ENCODE measurements at places on chromosomes 7 and 10. TPM values are rescaled to one million over a fixed set of nuclear protein-coding genes. Genes with fewer than 3 reads are reported as not detected.
A peak's percentile ranks its signal among the peaks of the same experiment; 100 is the strongest.

DNA sequence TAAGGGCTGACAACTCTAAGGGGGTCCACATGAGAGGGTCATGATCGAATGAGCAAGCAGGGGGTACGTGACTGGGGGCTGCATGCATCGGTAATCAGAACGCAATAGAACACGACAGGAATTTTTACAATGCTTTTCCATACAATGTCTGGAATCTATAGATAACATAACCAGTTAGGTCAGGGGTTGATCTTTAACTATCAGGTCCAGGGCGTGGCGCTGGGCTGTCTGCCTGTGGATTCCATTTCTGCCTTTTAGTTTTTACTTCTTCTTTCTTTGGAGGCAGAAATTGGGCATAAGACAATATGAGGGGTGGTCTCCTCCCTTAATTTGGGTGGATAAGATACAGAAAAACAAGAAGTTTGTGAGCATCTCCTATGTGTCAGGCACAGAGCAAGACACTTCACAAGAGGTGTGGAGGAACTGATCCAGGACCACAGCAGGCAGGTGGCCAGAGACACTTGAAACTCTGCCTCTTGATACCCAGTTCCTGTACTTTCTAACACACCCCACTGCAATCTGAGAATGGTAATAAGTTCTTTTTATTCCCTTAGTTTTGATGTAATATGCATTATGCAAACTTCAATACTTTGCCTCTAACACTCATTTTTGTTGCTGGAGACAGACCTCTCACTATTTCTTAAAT is 18.0 kb upstream of the MRLN start:
- H3K36me3 ChIP-seq = no peaks in the 10 kb centered on the region
- no peak for DNase-seq
- no peak overlapping the region for H3K4me3 ChIP-seq
- no peak overlapping the region for H3K27ac ChIP-seq
- H3K27me3 ChIP-seq = no peaks in the 10 kb centered on the region
- no peaks in the 10 kb centered on the region for H3K4me1 ChIP-seq

GRCh38 chr10:76962851-76963250 is 674.8 kb downstream of the KCNMA1 start:
- no peak overlapping the region for H3K4me3 ChIP-seq
- no peak overlapping the region for H3K27ac ChIP-seq
- H3K4me1 ChIP-seq = no peaks in the 10 kb centered on the region
- no peaks in the 10 kb centered on the region for H3K36me3 ChIP-seq
- no peak for DNase-seq

DNA sequence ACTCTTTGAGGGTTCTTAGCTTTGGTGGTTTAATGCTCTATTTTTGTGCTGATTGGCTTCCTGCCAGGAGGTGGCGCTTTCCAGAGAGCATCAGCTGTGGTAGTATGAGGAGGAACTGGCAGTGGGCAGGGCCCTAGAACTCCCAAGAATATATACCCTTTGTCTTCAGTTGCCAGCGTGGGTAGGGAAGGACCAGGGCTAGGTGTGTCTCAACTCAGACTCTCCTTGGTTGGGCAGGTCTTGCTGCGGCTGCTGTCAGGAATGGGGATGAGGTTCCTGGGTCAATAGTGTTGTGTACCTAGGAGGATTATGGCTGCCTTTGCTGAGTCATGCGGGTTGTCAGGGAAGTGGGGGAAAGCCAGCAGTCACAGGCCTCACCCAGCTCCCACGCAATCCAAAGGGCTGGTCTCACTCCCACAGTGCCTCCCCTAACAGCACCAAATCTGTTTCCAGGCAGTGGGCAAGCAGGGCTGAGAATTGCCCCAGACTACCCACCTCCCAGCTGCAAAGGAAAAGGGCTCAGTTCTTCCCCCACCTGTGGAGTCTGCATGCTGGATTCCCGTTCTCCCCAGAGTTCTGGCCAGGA is 191.5 kb downstream of the PHTF2 start:
- DNase-seq = no peak
- no peaks in the 10 kb centered on the region for H3K4me1 ChIP-seq
- no peak overlapping the region for H3K27ac ChIP-seq
- H3K4me3 ChIP-seq = no peak overlapping the region

DNA sequence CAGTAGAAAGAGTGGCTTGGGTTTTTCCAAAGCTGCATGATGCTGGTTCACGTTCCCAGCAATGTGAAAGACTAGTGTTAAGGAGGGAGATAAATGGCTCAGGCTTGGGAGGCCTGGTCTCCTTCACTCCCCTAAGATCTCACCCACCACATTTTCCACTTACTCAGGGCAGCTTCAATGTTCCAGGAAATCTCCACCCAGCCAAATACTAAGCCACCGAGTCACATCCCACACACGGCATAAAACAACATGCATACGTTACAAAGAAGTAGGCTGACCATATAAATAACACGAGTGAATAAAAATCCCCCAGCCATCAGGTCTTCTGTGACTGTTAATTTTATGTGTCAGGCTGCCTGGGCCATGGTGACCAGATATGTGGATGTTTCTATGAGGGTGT is 303.5 kb downstream of the SFMBT2 start:
- no peaks in the 10 kb centered on the region for H3K27me3 ChIP-seq
- no peaks in the 10 kb centered on the region for H3K4me1 ChIP-seq
- no peaks in the 10 kb centered on the region for H3K36me3 ChIP-seq
- no peak overlapping the region for H3K4me3 ChIP-seq

DNA sequence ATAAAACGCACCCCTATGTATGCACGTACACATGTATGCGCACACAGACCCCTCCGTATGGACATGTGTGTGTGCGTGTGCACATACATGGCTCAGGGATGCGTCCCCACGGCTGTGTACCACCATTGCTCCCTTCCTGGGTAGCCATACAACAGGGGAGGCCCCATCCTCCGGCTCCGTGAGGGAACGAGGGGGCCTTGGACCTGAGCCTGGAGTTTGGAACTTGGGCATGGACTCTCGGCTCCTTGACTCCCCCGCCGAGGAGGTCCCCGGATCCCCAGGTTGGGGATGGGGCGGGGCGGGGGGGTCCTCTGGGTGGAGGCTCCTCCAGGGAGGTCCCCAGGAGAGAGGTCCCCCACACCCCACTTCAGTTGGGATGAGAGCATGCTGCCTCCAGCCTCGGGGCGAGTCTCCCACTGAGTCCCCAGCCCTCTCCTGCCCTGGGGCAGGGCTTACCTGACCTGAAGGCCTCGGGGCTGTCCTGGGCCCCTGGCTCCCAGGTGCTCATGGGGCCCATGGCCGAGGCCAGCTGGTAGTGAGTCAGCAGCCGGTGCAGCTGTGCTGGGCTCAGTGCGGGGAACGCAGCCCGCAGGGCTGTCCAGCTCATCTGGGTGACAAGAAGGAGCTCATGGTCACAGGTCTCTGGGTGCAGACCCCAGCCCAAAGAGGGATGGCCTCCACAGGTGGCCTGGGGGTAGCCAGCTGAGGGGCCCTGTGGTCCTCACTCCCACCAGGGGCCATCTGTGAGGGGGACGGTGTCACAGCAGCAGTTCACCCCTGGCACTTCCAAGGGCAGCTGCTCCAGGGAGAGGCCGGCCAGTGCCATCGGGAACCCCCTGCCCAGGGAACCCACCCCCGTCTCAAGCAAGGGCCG is 29.9 kb downstream of the AP5Z1 start:
- H3K4me3 ChIP-seq = no peak overlapping the region
- peaks cover 5% of the 10 kb centered on the region for H3K27me3 ChIP-seq
- DNase-seq = peak; percentile 36
- H3K27ac ChIP-seq = no peak overlapping the region

DNA sequence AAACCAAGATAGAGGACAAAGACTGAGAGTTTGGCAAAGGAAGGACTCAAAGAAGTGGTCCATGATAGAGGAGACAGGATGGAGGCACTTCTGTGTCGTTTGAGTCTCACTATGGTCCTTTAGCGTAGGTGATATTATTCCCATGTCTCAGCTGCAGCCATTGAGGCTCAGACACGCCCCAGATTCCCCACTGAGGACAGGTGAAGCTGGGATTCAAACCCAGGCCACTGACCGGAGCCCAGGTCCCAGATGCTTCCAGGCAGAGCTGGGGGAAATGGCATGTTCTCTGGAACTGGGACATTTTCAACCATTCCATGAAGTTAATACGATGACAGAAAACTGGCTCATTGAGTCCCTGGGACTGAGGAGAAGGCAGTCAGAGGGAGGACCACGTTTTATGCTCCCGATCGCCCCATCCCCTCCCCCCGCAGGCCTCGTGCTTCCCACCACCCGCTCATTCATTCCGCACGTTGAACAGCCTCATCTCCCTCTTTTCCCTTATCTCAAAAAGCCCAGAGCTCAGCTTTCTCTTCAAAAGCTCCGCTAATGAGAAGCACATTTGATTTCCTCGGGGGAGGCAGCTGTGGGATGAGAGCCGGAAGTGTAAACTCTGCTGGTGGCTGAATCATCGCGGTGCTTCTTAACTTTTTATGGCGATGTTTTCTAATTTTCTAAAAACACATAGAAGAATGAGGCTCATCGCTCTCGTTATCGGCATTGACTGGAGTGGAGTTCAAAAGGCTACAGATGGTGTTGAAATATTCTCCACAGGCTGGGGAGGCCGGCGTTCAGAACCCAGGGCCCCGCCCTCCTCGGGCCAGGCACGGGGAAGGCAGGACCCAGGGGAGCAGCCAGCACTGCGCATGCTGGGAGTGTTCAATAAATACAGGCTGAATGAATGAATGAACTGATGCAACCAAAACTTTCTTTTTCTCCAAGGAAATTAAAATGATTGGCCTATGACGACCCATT is 64.0 kb downstream of the OAT start:
- DNase-seq = peak; percentile 70
- H3K36me3 ChIP-seq = no peaks in the 10 kb centered on the region
- H3K4me3 ChIP-seq = peak overlapping the region; percentile 33
- peaks cover 10% of the 10 kb centered on the region for H3K4me1 ChIP-seq

GRCh38 chr7:118575393-118575948 is 351.0 kb downstream of the ANKRD7 start:
- no peaks in the 10 kb centered on the region for H3K36me3 ChIP-seq
- H3K4me3 ChIP-seq = no peak overlapping the region
- H3K4me1 ChIP-seq = no peaks in the 10 kb centered on the region
- no peak overlapping the region for H3K27ac ChIP-seq
- no peak for DNase-seq
- no peaks in the 10 kb centered on the region for H3K27me3 ChIP-seq

DNA sequence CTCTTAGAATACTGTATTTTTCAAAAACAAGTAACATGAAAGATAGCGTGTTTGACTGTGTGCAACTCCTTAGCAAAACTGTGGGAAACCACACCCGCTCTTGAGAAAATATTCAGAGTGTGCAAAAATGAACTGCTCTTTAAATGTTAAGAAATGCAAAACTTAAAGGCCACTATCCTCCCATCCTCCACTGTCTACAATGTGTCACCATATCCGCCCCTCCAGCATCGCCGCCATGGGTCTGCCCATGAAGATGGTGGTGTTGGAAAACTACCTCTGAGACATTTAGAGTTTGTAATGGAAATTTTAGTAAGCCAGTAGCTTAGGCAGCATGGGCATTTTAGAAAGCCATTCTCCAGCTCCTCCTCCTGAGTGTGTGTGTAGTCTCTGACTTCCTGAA is 20.1 kb upstream of the NMT2 start:
- H3K4me3 ChIP-seq = no peak overlapping the region
- no peaks in the 10 kb centered on the region for H3K36me3 ChIP-seq

DNA sequence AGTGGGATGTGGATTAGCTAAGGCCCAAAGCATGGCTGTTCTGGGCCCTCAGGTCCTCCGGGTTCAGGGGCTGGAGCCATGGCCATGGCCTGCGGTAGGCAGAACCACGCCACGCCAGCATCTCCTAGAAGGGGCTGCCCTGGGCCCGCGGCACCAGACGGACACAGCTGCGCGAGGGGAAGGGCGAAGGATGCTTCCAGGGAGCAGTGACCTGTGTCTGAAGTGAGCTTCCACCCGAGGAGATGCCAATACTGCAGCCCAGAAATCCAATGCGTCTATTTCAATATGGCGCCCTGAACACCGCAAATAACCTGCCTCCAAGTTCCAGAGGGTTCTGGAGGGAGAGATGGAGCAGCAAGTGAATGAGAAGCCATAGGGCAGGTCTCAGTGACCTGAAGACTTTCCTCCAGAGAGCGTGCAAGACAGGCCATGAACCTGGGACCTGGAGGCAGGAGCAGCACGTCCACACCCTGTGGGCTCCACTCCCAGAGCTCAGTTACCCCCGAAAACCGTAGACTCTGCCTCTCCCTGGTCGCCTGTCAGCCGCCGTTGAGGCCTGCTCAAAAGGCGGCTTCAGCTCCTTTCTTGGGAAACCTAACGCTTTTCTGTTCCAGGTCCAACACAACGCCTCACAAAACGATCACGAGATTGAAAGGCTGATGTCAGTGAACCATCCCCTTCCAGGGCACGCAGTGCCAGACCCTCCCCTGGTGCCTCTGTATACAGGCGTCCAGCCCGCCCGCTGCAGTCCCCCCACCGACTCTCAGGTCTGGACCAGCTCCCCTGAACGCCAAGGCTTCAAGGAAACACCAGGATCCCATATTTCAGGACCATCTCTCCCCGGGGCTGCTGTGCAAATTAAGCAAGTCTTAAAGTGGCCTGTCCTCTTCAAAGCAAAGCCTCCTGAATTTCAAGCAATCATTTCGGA is 37.4 kb downstream of the AMZ1 start:
- H3K4me1 ChIP-seq = peaks cover 26% of the 10 kb centered on the region
- no peak overlapping the region for H3K4me3 ChIP-seq
- H3K36me3 ChIP-seq = peaks cover 32% of the 10 kb centered on the region
- no peak overlapping the region for H3K27ac ChIP-seq
- peak; percentile 41 for DNase-seq

GRCh38 chr10:100535338-100535714 is 417 bp upstream of the HIF1AN start:
- no peak for DNase-seq
- peak overlapping the region; percentile 67 for H3K27ac ChIP-seq
- peaks cover 38% of the 10 kb centered on the region for H3K4me1 ChIP-seq
- H3K27me3 ChIP-seq = no peaks in the 10 kb centered on the region
- H3K36me3 ChIP-seq = peaks cover 30% of the 10 kb centered on the region

DNA sequence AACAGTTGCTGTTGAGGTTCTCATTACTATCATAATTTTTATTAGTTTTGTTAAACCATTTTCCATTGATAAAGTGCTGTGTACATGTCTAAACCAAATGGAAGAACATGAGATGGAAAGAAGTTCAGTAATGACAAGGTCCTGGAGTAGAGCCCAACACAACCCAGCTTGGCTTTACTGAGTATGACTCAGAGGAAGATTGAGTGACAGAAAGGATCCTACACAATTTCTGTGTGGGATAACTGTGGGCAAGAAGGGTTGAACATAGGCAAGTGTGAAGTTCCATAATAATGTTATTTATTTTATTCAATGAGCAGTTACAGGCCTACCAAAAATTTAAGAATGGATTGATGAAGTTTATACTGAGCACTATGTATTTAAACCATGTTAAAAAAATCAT is 15.9 kb downstream of the PRKG1 start:
- H3K27me3 ChIP-seq = no peaks in the 10 kb centered on the region
- no peak for DNase-seq
- H3K36me3 ChIP-seq = no peaks in the 10 kb centered on the region
- no peak overlapping the region for H3K27ac ChIP-seq
- peaks cover 8% of the 10 kb centered on the region for H3K4me1 ChIP-seq

AGAP5 gene
- total RNA-seq = 9.1 TPM
